Right kidney (tissue), 9 donors: ENCODE measurements at places on chromosomes 5 and 9.

DNA sequence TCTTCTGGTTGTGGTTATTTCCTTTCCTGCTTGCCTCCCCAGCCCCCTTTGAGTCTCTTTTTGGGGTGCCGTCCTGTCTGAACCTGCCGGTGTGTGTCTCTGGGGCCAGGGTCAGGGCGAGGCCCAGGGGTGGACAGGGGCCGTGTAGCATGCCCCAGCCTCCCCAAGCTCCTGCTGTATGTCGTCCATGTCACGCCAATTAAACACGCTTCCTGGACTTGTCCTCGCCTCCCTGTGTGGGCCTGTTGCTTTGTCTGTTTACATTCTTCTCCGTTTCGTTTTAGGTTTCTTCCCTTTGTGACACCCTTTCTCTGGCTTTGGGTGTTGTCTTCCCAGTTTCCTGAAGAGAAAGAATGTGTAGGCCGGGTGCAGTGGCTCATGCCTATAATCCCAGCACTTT, 28.5 kb upstream of the HMCN2 start:
- DNase-seq = no peak

DNA sequence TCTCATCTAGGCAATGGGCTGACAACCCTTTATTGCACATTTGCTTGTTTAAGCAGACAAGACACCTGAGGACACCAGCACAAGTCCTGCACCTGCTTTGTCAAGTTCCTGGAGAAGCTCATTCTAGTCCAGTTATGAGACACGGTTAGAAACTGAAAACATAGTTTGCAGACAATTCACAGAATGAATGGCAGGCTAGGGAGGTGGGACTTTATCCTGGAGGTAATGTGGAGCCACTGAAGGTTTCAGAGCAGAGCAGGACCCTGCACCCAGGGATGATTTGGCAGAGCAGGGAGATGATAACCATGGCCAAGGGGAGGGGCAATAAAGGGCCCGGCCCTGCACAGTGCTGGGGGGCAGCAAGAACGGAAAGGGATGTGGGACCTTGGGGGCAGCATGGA, 50.7 kb upstream of the SLC25A51 start:
- no peak for DNase-seq

DNA sequence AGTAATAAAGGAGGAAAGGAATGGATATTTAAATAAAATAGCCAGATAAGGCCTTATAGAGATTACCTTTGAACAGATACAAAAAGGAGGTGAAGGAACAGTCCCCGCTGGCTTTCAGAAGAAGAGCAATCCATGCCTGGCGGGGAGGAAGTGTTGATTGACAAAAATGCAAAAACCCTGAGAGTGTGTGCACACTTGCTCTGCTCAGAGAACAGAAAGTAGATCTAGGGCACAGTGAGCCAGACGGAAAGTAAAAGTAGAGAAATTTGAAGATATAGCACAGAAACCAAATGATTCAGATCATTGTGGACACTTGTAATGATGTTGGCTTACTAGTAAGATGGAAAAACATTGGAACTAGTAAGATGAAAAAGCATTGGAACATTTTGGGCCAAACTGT, 720.6 kb downstream of the PTPRD start:
- DNase-seq = no peak

- DNase-seq = no peak
Measured at GRCh38 chr9:122065923-122066629, 27.0 kb downstream of the TTLL11 start.

GRCh38 chr5:74454263-74455030, 186.1 kb downstream of the ENC1 start:
- no peak for DNase-seq

- no peak for DNase-seq
Measured at GRCh38 chr9:99262949-99263418, 40.9 kb downstream of the SEC61B start.

GRCh38 chr9:592225-592624, 249.3 kb upstream of the DMRT1 start:
- DNase-seq = no peak

DNA sequence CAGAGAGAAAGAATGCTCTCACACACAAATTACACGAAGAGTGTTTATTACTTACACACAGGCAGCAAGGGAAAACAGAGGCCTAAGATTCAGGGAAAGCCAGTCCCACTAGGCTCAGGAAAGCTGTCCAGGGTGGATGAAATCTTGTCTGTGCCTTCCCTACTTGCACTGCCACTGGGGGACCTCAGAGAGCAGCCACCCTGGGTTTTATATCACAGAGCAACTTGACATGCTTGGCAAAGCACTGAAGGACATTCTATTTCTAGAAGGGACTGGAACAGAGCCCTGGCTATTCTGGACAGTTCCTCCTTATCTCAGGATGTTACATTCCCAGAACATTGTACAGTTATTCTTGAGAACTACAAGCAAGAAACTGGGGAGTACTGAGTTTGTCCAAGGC, 7.5 kb upstream of the PRSS3 start:
- no peak for DNase-seq

DNA sequence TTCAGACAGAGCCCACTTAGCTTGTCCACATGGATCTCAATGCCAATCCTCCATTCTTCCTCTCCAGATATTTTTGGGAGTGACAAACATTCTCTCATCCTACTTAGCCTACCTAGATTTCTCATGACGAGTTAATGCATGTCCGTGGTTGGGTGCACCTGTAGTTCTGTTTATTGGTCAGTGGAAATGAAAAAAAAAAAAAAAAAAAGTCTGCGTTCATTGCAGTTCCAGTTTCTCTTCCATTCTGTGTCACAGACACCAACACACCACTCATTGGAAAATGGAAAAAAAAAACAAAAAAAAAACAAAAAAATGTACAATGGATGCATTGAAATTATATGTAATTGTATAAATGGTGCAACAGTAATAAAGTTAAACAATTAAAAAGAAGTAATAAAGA, 59.0 kb downstream of the BASP1 start:
- no peak for DNase-seq

DNA sequence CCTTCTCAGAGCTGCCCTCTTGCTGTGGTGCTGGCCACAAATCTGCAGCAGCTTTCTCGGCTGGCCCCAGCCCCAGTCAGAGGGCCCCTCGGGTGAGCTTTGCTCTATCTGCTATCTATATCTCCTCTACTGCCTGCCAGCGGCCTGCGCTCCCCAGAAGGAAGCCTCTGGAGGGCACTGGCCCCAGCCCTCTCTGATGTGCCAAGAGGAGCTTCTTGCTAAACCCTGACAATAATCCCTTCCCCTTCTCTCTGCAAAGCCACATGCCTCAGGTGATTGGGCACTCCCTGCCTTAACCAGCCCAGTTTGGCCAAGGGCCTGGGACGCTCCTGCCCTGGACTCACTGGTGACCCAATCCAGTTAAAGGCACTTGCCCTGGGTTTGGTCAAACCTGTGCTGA, 42.7 kb downstream of the CAMK2A start:
- DNase-seq = no peak

- DNase-seq = no peak
Measured at GRCh38 chr9:30534896-30535295, 1849.5 kb upstream of the ACO1 start.

DNA sequence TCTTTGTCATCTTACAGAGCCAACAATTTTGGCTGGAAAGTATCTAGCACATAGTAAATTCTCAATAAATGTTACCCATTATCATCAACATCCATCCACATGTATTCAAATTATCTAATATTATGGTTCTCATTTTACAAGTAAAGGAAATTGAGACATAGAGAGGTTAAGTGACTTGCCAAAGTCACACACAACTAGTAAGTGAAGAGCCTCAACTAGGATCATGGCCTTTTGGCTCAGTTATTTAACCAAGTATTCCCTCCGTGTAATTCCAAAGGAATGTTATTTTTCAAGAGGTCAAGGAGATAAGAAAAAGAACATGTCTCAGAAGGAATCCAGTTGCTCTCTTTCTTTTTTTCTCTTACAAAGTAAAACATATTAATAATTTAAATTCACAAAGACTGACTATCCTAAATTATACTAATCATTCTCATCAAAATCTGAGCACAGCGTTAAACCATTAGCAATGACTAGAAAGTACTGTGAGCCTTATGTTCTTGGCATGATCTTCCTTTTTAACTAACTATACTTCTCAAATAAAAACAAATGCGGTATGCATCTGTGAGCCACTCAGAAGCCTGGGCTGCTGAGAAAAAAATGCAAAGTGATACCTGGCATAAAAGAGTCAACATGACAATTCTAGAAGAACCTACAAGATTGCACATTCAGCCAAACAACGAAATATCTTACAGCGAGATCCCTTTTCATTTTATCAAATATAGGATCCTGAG, 350.9 kb downstream of the GLIS3 start:
- DNase-seq = no peak

- peak; percentile 65 for DNase-seq
Measured at GRCh38 chr9:6715755-6716643, 41.8 kb upstream of the KDM4C start.

GRCh38 chr5:55437859-55438206, 96.9 kb downstream of the PLPP1 start:
- peak; percentile 24 for DNase-seq

GRCh38 chr9:26477963-26478362, 414.6 kb downstream of the CAAP1 start:
- no peak for DNase-seq

DNA sequence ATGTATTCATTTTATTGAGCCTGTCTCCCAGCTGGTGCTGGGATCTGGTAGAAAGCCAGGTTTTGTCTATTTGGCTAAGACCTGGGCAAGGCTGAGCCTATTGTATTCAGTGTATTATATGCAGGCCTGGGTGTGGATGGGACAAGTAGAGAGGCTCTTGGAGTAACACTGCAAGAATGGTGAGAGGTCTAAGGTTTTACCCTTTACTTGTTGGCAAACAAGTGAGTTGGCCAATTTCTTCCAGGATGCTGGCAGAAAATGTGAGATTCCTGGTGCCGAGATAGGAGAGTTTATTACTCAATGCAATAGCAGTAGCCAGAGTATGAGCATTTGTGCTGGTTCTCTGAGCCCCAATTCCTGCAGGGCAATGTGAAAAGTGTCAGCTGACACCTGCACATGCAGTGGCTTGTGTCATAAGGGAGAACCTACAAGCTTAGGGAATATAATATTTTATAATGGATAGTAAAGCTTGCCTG, 141.7 kb upstream of the PRLR start:
- DNase-seq = no peak
